Activated naive CD8-positive, alpha-beta T cell treated with anti-CD3 and anti-CD28 coated beads for 36 hours (primary cell): ENCODE measurements at places on chromosomes 1 and 21. TPM values are rescaled to one million over a fixed set of nuclear protein-coding genes. Genes with fewer than 3 reads are reported as not detected.

The OLIG1 gene
- total RNA-seq, result not detected

The DNAJC6 gene
- total RNA-seq, result 1.9 TPM

The TTF2 gene
- total RNA-seq, result 118 TPM

The MAP3K7CL gene
- 4.8 TPM for total RNA-seq

The WNT2B gene
- total RNA-seq, result not detected

The HEYL gene
- 0.08 TPM for total RNA-seq

The LYPD8 gene
- total RNA-seq, result not detected

The AKR7A2 gene
- total RNA-seq, result 43.0 TPM

The CCDC27 gene
- not detected for total RNA-seq

The TRPM2 gene
- total RNA-seq, result 2.9 TPM

The LAMB3 gene
- 0.88 TPM for total RNA-seq

The DNAI4 gene
- total RNA-seq, result 1.4 TPM

The OXCT2 gene
- total RNA-seq, result 5.7 TPM

The C1orf226 gene
- total RNA-seq, result 0.44 TPM

The NEK2 gene
- 24.2 TPM for total RNA-seq

The S100A5 gene
- total RNA-seq, result 1.6 TPM
